Activated T-cell treated with anti-CD3 and anti-CD28 coated beads, Interleukin-2, amount 50 U/mL, for 72 hours (primary cell): ENCODE measurements at places on chromosomes 4 and X.
A peak's percentile ranks its signal among the peaks of the same experiment; 100 is the strongest.

DNA sequence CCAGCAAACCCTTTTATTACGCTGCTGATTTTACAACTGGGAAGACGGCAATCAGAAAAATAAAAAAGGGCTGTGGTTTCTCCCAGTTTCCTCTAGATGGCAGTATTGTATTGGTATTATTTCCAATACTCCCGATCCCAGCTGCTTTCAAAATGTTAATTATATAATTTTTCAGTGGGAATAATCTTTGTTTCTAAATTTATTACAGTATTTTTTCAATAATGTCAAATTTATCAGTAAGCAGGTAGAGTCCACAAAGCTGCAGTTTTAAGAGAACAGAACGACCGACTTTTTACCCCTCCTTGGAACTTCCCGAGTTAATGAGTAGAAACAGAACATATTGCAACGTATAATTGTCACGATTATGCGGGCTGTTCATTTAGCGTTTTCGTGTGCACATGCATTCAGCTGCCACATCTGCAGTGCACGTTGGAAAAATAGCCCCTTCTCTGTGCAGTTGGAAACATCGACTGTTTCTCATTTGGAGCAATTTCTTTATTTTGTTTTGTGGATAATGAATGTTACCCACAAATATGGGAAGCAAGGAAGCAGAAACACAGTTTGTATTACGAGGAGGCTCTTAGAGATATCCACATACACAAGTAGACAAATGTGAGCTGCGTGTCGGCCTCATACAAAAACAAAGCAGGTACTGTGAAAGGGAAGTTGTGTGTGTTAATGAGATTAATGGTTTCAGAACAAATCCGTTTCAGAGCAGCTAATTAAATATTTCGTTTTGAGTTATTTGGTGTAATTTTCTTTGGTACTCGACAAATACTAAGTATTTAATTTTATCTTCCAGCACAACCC is 188.0 kb downstream of the STIM2 start:
- H3K27ac ChIP-seq = no peak overlapping the region
- no peaks in the 10 kb centered on the region for H3K36me3 ChIP-seq
- DNase-seq = no peak
- H3K4me1 ChIP-seq = no peaks in the 10 kb centered on the region
- peak overlapping the region; percentile 47 for H3K4me3 ChIP-seq

GRCh38 chrX:142256935-142257334 is 51.8 kb upstream of the MAGEC2 start:
- DNase-seq = no peak
- H3K27ac ChIP-seq = no peak overlapping the region
- H3K27me3 ChIP-seq = no peaks in the 10 kb centered on the region
- no peaks in the 10 kb centered on the region for H3K36me3 ChIP-seq
- H3K4me1 ChIP-seq = no peaks in the 10 kb centered on the region

DNA sequence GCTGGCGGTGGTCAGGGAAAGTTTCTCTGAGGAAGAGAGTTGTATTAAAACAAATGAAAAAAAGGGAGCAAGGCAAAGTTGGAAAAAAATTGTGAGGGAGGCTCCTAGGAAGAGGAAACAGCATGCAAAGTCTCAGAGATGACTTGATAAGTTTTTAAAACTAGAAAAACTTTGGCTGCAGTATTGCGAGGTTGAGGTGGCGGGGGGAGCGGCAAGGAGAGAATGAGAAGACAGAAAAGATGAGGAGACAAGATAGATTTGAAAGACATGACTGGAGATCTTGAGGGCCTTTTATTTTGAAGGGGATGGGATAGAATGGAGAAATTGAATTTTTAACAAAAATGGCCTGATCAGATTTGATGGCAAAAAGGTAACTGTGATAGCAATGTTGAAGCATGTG is 4.8 kb upstream of the UBE2D3 start:
- no peak overlapping the region for H3K4me3 ChIP-seq
- no peaks in the 10 kb centered on the region for H3K27me3 ChIP-seq
- peak overlapping the region; percentile 21 for H3K27ac ChIP-seq

- H3K4me3 ChIP-seq = no peak overlapping the region
- H3K27me3 ChIP-seq = peaks cover 22% of the 10 kb centered on the region
- H3K36me3 ChIP-seq = no peaks in the 10 kb centered on the region
- no peak overlapping the region for H3K27ac ChIP-seq
- no peak for DNase-seq
Measured at GRCh38 chrX:115177932-115178331, 11.3 kb upstream of the RBMXL3 start.

DNA sequence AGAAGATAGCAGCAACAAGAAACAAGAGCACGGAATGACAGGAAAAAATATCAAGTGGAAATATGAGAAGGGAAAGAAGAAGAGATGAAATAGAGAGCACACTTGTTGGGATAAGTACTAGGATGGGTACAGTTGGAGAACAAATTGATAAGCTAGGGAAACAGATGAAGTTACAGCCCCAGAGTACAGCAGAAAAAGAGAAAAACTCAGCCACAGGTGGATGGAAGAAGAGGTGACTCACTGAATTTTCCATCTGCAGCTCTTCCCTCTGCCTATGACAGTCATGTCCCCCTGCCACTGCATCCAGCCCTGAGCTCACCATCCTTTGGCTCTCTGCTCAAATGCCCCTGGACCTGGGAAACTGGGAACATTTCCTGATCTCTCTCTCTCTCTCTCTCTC is 209.0 kb downstream of the BCOR start:
- H3K4me1 ChIP-seq = peaks cover 45% of the 10 kb centered on the region
- H3K36me3 ChIP-seq = peaks cover 6% of the 10 kb centered on the region
- H3K4me3 ChIP-seq = no peak overlapping the region
- peaks cover 11% of the 10 kb centered on the region for H3K27me3 ChIP-seq
- H3K27ac ChIP-seq = no peak overlapping the region

GRCh38 chr4:124025000-124025399 is 628.4 kb downstream of the SPRY1 start:
- no peak overlapping the region for H3K27ac ChIP-seq
- no peaks in the 10 kb centered on the region for H3K27me3 ChIP-seq
- DNase-seq = no peak
- H3K4me3 ChIP-seq = no peak overlapping the region
- no peaks in the 10 kb centered on the region for H3K4me1 ChIP-seq

- no peaks in the 10 kb centered on the region for H3K36me3 ChIP-seq
- H3K27me3 ChIP-seq = peaks cover 35% of the 10 kb centered on the region
- no peak overlapping the region for H3K4me3 ChIP-seq
- DNase-seq = no peak
- H3K27ac ChIP-seq = no peak overlapping the region
Measured at GRCh38 chr4:146059865-146060264, 115.7 kb upstream of the LSM6 start.

GRCh38 chrX:114599305-114599704 is 15.4 kb downstream of the HTR2C start:
- H3K27me3 ChIP-seq = peaks cover 19% of the 10 kb centered on the region
- no peak overlapping the region for H3K27ac ChIP-seq
- H3K4me1 ChIP-seq = no peaks in the 10 kb centered on the region
- DNase-seq = no peak

GRCh38 chr4:84565951-84566350 is 17.0 kb upstream of the CDS1 start:
- H3K27ac ChIP-seq = no peak overlapping the region
- H3K4me3 ChIP-seq = no peak overlapping the region
- peaks cover 28% of the 10 kb centered on the region for H3K27me3 ChIP-seq

- no peaks in the 10 kb centered on the region for H3K36me3 ChIP-seq
- peaks cover 25% of the 10 kb centered on the region for H3K4me1 ChIP-seq
- no peak overlapping the region for H3K27ac ChIP-seq
- peaks cover 25% of the 10 kb centered on the region for H3K27me3 ChIP-seq
Measured at GRCh38 chr4:145731028-145731427, 51.1 kb downstream of the C4orf51 start.

DNA sequence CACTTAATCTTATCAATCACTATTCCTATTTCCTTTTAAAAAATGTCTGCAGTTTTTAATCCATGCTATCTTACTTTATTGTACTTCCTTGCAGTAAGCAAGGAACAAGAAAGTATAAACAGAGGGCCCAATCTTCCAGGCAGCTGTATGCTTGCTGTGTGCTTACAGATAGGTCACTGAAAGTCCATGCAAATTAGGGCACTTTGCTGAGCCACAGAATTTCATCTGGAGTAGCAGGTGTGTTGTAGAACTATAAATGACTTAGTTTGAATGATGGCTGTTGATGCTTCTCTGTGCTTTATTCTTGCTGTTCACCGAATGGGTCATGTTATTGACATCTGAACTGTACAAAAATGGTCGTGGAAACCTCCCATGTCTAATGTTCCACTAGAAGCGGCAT is 154.6 kb downstream of the ATOH1 start:
- no peak overlapping the region for H3K27ac ChIP-seq
- no peaks in the 10 kb centered on the region for H3K27me3 ChIP-seq
- DNase-seq = no peak
- H3K4me3 ChIP-seq = no peak overlapping the region

GRCh38 chr4:89929425-89930159 is 34.9 kb downstream of the MMRN1 start:
- no peak for DNase-seq
- H3K4me3 ChIP-seq = peak overlapping the region; percentile 8
- no peaks in the 10 kb centered on the region for H3K27me3 ChIP-seq
- peaks cover 9% of the 10 kb centered on the region for H3K4me1 ChIP-seq
- peaks cover 4% of the 10 kb centered on the region for H3K36me3 ChIP-seq
